Mesothelial cell of epicardium (in vitro differentiated cells): ENCODE measurements at places on chromosomes 2 and 18.

GRCh38 chr2:17093712-17094111 is 424.5 kb downstream of the RAD51AP2 start:
- no peak for DNase-seq

- DNase-seq = no peak
Observed at GRCh38 chr2:43073401-43073825, 153.0 kb downstream of the ZFP36L2 start.

DNA sequence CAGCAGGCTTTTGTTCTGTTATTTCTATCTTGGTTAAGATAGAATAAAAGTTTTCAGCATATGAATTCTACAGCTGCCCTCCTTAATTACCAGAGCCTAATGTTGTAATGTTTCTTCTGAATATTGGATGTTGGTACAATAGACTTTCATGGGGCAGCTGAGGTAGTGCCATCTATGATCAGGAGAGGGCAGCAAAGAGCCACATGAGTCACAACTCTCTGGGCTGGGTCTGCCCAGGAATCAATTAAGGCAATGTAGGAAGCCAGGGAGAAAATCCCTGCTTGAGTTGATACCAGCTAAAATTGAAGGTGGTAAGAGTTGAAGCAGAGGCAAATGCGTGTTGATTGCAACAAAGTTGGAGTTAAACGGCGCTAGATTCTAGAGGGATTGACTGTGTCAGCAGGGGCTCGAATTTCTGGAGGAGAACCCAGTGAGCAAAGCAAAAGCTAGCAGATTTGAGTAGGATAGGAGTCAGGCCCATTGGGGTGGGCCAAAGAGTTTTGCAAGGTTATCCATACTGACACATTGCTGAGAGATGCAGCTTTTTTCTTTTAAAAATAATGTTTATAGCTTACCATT is 10.6 kb upstream of the MC5R start:
- no peak for DNase-seq

GRCh38 chr2:222919841-222920526 is 59.1 kb downstream of the ACSL3 start:
- no peak for DNase-seq

DNA sequence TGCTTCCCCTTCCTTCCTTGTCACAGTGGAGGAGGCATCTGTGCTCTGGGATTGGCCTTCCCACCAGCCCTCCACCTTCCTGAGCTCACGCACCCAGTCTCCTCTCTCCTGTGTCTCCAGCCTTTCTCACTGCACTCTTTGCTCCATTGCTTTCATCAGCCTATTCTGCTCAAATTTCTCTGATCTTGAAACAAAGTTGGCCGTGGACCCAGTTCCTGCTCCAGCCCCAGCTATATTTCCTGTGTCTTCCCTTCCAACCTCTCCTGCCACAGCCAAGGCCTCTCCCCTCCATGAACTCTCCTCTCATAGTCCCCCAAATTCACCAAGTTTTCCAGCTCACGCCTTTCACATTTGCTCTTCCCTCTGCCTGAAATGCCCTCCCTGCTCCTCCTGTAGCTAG is 226.6 kb upstream of the AGAP1 start:
- no peak for DNase-seq

DNA sequence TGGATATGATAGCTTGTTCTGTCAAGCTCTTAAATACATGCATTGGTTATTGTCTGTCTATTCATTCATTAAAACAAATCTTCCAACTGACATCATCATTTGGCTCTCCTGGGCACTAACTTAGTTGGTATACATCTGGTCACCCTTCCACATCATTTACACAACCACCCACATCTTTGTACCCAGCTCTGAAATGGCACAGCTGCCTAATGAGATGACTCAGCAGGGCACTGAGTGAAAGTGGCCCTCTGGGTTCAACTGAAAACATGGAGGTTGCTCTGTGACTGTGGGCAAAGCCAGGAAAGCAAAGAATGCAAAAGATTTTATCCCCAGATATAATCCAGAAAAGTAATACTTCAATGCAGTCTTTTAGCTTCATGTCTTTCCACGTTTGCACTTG is 234.0 kb upstream of the MAP2 start:
- no peak for DNase-seq

DNA sequence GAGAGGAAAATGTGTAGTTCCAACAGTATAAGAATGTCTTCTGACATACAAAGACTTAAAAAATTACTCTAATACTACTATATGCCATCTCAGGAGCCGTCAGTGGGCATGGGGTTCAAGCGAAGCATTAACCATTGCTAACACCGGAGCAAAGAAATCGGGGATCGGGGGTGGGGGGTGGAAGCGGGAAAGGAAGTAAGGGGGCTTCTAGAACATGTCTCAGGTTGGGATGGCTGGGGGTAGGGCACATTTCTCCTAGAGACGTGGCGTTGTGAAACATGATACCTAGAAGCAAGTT is 702 bp downstream of the LMAN1 start:
- no peak for DNase-seq
